ENCODE measurements at places on chromosomes 13 and 19.

DNA sequence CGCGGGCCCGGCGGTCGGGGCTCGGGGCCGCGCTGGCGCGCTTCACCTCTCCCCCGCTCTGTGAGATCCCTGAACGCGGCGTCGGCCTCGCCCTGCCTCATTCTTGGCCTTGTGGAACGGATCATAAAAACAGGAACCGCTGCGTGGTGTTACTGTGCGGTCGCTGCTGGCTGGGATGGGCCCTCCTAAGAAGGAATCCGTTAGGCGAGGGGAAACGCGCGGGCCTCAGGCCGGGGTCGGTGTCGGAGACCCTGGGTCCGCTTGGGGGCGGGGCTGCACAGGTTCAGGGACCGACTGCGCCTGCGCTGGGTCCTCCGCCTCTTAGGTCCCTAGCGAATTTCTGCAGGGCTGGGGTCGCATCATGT is 381 bp downstream of the CKAP2 start:
- peak; percentile 83 for DNase-seq

GRCh38 chr19:48859711-48860572 is 8.5 kb downstream of the PLEKHA4 start:
- no peak for DNase-seq

GRCh38 chr13:32426191-32426989 is 1.5 kb downstream of the N4BP2L1 start:
- no peak for DNase-seq

GRCh38 chr13:35914662-35915061 is 216.5 kb downstream of the DCLK1 start:
- no peak for DNase-seq

- peak; percentile 77 for DNase-seq
These were observed 60.0 kb downstream of the TPT1 start for GRCh38 chr13:45280751-45281634.

DNA sequence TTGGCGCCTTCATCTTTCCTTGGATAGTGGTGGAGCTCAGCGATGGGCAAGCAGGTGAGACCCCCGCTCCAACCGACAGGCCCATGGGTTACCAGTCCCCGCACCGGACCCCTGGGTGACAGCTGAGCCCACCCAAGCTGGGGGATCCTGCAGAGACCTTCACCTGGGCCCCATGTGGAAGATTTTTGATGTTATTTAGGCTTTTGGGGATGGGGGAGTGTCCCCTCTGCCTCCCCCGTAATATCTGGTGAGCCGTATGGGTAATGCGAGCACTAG is 4.9 kb upstream of the LILRA5 start:
- DNase-seq = no peak

DNA sequence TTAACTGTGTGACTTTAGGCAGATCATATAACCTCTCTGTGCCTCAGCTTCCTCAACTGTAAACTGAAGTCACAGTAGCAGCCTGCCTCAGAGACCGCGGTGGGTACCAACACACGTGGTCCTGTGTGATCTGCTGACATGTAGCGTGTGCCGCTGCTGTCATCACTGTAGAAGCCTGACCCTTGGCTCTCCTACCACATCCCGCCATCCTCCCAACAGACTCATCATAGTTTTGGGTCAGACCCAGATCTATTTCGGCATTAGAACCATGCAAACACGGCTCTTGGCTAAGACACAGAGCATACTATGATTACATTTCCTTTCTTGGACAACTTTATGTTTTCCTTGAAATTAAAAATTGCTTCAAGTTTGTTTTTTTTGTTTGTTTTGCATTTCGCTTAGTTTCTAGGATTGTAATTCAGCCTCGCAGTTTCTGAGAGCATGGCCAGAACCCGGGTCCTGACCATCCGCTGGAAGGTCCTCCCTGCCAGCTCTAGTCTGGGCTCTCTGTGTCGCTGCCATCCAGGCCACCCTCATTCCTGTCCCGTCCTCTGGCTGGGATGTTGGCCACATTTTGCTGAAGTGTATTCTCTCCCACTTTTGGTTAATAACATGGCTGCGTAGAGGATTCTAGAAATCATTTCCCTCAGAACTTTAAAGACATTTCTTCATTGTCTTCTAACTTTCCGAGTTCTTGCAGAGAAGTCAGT is 53.0 kb downstream of the GGACT start:
- DNase-seq = no peak

DNA sequence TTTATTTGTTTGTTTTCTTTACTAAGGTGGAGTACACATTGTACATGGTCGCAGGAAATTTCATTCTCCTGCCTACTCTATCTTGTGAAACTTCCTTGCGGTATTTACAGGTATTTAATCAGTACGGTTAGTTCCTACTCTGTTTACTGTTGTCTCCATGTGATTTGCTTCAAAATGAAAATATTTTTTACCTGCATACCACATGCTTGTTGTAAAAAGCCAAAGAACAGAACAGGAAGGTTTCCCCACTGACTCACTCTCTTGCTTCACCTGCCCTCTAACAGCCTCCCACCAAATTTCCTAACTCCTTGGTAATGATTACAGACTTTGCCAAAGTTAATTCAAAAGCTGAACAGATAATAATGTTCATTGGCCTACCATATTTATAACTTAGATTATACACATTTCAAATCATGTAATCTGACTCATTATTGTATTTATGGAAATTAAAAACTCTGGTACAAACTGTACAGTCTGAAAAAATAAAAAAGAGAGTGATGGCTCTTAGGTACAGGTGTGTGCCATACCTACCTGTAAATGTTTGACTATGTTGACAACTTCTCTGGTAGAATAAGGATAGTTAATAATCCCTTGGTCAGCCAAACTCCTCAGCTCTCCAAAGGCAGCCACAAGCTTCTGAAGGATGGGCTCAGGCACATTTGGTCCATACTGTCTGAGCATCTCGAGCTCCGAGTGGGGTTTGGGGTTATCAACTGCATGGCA is 239.9 kb downstream of the VWA8 start:
- DNase-seq = peak; percentile 28

- no peak for DNase-seq
These were observed 13.7 kb upstream of the SMARCA4 start for GRCh38 chr19:10946958-10947657.

DNA sequence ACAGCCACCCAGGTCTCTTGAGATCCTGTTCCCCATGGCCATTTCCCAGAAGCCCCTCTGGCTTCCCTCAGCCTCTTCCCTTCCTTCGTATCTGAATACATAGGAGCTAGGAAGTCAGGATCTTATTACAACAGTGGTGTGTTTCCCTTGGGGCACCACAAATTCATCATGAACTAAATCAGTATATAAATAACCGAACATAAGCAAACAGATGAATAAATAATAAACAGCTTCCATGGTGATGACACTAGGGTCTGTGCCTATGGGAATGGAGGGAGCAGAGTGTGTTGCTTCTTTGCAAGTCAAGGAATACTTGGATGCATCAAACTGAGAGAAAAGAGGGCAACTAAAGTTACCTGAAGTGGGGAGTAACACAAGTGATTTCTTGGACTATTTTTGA is 527.6 kb downstream of the LMO7 start:
- no peak for DNase-seq

GRCh38 chr13:49113526-49114286 is 106.4 kb upstream of the MLNR start:
- DNase-seq = no peak

GRCh38 chr13:64078480-64078936 is 2662.9 kb upstream of the PCDH20 start:
- DNase-seq = no peak

- no peak for DNase-seq
These were observed 467 bp downstream of the LAMP1 start for GRCh38 chr13:113297370-113298042.

DNA sequence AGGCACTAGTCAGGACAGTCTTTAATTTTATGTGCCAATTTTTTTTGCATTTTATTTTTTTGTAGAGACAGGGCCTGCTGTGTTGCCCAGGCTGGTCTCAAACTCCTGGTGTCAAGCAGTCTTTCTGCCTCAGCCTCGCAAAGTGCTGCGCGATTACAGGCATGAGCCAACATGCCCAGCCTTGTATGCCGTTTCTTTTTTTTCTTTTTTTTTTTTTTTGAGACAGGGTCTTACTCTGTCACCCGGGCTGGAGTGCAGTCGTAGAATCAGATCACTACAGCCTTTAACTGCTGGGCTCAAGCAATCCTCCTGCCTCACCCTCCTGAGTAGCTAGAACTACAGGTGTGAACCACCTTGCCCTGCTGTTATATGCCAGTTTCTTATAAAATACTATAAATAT is 26.4 kb downstream of the BORA start:
- DNase-seq = no peak

DNA sequence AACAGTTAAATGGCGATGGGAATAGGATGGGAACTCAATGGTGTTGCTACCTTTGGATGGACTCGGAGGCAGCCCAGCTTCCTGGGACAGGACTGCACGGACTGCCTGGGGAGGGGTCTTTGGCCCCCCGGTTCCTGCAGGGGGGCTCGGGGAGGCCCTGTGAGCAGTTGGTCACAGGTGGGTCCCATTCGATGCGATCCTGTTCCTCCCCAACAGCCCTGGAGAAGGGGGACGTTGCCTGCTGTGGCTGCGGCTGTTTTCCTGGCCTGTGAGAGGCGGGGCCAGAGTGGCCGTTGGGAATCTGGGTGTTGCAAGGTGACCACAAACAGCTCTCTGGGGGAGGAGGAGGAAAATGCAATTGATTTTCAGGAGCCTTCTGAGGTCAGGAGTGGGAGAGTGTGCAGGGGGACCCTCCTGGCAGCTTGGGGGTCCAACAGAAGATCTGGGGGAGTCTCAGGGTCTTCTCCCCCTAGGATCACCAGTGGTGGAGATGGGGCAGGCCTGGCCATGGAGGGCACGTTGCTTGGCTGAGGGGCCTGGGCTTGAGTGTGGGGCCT is 1.9 kb upstream of the PLPPR3 start:
- peak; percentile 46 for DNase-seq

- DNase-seq = no peak
These were observed 94.3 kb upstream of the IRS2 start for GRCh38 chr13:109880371-109881346.

DNA sequence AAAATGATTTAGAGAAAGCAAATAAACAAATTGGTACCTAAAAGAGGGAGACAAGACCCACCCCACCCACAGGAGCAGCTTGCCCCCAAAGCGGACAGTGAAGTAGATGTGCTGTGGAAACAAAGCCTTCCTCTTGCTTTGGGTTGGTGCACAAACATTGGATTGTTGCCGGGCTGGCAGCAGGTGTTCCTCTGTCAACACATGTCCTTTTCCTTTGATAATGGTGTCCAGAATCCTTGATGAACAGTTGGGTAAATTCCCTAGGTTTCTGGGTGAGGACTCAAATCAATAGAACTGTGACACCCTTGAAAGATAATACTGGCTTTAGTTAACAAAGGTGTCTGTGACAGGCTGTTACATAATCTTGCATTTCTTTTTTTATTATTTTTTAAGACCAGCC is 311.8 kb downstream of the SPRY2 start:
- DNase-seq = no peak

DNA sequence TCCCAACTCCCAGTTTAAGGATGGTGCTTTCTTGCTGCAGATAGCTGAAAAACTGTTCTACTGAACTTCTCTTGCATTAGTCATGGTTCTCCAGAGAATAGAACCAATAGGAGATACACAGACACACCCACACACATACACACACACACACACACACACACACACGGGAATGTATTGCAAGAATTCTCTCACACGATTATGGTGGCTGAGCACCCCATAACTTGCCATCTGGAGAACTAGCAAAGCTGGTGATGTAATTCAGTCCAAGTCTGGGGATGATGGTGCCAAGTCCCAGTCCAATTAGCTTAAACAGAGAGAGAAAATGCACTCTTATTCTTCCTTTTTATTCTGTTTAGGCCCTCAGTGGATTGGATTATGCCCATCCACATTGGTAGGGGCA is 643.9 kb downstream of the DIAPH3 start:
- no peak for DNase-seq

- DNase-seq = no peak
These were observed 194.6 kb downstream of the TM9SF2 start for GRCh38 chr13:99695857-99696256.
